ENCODE measurements at places on chromosomes 16 and 17.
A peak's percentile ranks its signal among the peaks of the same experiment; 100 is the strongest.

- no peak for DNase-seq
Observed at GRCh38 chr16:11800382-11800718, 3.3 kb upstream of the ZC3H7A start.

GRCh38 chr17:40150276-40150675, 9.9 kb downstream of the CASC3 start:
- DNase-seq: no peak

- no peak for DNase-seq
Observed at GRCh38 chr17:3972931-3973330, 8.7 kb upstream of the ATP2A3 start.

DNA sequence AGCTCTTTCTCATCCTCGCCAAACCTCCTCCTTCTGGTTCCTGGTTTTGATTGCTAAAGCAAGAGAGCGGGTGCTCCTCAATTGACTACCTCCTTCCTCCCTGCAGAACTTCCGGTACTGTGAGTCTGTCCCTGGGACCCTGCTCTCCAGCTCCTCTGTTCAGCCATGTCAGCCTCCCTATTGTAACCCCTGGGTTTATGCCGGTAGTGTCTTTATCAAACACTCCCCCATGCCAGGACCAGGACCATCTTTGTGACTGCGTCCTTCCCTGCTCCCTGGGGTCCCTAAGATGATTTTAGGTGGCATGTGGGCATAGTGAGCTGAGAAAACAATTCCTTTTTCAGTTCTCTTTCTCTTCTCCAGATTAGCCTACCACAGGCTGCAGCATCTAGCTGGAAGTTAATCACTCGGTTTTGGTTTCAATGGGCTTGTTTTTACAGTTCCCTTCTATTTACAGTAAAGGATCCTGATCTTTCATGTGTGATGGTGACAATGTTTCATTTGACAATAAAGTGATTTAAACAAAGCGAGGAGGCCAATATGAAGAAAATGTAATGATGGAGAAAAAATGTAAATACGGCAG, 27.7 kb upstream of the IL21R start:
- DNase-seq: peak; percentile 34

- no peak for DNase-seq
Observed at GRCh38 chr16:75342308-75342811, 90.9 kb upstream of the BCAR1 start.

GRCh38 chr17:54096216-54096615, 273.5 kb downstream of the KIF2B start:
- DNase-seq: no peak

- no peak for DNase-seq
Observed at GRCh38 chr16:3514621-3515020, 13.8 kb downstream of the CLUAP1 start.

GRCh38 chr17:80936723-80937122, 54.9 kb upstream of the CHMP6 start:
- no peak for DNase-seq

GRCh38 chr16:63192980-63193379, 1156.7 kb upstream of the CDH8 start:
- no peak for DNase-seq

Data from CD4-positive, CD25-positive, alpha-beta regulatory T cell (primary cell).